ENCODE measurements at places on chromosomes 1 and 21.

DNA sequence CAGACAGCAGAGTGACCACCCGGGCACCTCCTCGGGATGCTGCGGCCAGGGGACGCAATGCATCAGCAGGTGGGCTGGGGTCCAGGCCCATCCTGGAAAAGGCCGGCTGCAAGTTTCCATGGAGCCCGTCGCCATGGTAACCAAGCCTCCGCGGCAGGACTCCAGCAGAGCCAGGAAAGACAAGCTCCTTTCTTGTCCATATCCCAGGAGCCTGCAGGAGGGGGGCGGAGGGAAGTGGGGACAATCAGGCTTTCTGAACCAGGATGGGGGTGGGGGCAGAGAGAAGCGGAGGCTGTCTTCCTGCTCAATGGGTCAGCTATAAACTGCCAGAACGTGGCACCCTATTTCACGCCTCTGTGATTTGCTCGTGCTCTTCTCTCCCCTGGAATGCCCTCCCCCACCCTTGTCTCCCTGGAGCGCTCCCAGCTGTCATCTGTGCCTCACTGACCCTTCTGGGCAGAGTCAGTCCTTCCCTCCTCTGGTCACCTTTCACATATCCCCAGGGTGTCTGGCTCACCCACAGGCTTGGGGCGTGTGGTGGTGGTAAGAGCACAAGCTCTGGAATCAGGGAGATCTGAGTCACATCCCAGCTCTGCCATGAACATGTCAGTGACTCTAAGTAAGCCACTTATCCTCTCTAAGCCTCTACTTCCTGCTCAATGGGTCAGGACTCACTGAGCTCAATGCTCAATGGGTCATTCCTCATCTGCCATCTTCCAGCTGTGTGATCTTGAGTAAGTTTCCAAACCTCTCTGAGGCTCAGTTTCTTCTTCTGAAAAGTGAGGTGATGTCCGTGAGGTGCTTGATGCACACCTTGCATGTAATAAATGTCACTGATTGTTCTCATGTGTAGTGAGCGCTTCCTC is 58.9 kb upstream of the LAPTM5 start:
- DNase-seq, result no peak

DNA sequence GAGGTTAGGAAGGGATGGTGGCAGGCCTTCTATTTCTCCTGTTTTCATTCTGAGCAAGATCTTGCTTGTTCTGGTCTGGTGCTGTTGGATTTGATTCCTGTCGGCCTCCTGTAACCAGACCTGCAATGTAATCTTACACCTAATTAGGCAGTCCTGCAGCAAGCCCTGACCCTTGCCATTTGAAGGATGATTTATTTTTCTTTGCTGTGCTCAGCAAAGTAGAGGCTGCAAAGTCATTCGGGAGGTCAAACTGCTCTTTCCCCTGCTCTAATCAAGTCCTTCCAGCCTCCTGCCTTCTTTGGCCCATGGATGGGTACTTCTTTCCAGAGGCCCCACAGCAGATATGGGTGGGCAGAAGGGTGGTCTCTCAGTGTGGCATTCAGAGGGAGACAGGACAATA is 417.7 kb upstream of the USP24 start:
- no peak for DNase-seq

DNA sequence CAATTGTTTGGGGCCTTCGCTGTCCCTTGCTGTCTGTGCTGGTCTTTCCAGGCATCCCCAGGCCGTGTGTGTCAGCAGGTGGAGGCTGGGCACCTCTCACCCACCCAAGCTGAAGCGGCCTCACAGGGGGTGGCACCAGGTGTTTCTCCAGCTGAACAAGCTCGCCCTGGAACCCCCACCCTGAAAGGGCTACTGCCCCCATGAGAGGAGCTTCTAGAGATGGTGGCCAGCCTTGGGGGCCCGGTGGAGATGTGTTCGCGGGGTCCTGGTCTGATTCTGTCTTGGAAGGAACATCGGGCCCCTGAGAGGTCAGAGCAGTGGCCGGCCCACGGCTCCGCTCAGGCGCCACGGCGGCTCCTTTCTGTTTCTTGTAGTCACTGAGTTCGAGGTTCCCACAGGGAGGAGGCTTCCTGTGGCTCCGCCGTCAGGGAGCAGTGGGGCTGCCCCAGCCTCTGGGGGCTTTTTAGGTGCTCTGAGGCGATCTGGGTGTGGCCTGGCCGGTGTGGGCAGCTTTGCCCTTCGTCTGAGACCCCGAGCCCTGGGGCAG is 46.9 kb downstream of the SKI start:
- no peak for DNase-seq

- DNase-seq, result no peak
Observed at GRCh38 chr1:203478231-203478630, 2.6 kb downstream of the PRELP start.

- DNase-seq, result no peak
Observed at GRCh38 chr1:145878724-145879123, 6.9 kb downstream of the ANKRD35 start.

- DNase-seq, result no peak
Observed at GRCh38 chr1:116764906-116765862, 11.0 kb downstream of the CD2 start.

DNA sequence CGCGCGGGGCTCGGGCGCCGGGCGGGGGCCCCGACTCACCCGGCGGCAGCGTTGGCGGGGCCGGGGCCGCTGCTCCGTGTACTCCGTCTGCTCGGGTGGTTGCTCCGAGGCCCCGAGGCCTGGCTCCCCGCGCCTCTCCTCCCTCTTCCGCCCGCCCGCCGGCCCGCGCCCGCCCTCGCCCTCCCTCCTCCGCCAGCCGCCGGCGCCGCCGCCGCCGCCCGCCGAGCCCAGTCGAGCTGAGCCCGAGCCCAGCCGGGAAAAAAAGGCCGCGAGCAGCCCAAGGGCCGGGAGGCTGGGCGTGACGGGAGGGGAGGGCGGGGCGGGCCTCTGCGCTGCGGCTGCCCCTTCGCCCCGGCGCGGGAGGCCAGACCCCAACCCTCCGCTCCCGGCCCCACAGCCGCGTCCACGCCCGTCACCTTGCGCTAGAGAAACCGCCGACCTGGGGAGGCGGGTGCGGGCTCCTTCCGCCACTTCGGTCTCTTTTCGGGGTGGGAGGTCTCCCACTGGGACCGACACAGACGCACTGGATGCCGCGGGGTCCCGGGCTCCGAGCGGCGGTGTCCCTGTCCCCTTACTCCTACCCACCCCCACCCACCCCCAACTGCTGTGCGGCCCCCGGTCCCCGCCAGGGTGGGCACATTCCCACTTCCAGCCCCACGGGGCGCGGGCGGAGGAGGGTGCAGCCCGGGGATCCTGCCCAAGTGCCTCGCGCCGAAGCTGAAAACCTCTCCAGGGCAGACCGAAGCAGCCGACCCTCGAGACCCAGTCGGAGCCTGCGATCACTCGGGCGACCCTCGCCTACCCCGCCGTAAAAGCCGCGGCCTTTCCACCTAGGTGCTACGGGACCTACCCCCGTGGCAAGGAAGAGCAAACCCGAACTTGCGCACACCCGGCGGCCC is at the start of gene CERS2:
Gene CERS2, minus strand, starts transcription at position 256 of the 899 bp plus-strand sequence. CDS start 5,745 bp downstream, outside the sequence.
- peak; percentile 57 for DNase-seq

- no peak for DNase-seq
Observed at GRCh38 chr21:14116080-14116481, 94.7 kb downstream of the LIPI start.

- DNase-seq, result no peak
Observed at GRCh38 chr1:224133741-224134299, 19.9 kb downstream of the FBXO28 start.

- DNase-seq, result no peak
Observed at GRCh38 chr1:198519639-198520501, 20.6 kb downstream of the ATP6V1G3 start.

DNA sequence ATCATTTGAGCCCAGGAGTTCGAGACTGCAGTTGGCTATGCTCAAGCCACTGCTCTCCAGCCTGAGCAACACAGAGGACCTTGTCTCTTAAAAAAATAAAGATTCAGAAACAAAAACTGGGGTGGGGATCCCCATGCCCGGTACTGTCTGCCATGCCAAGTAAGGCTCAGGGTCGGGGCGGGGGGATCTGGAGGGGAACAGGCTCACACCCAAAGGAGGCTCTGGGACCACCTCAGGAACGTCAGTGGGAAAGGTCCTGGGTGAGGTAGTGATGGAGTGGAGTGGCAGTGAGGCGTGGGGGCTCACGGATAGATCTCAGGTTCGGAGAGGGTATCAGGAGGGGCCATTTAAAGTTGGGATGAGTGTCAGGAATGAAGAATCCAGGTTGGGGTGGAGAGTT is 765 bp upstream of the S100A4 start:
- no peak for DNase-seq

DNA sequence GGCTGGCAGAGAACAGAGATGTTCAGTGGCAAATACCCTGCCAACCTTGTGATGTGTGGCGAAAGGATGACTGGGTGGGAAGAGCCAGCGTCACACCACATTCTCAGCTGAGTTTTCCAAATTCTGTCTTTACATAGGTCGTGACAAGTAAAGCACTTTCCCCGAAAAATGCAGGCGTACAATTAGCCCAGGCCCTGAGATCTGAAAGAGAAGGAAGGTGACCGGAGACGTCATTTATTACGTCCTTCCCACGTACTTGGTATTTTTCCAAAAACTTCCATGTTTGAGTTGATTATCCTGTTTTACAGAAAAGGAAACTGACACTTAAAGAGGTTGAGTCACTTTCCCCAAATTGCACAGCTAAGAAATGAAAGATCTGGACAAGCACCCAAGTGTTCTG is 413.3 kb downstream of the PRDM2 start:
- no peak for DNase-seq

- no peak for DNase-seq
Observed at GRCh38 chr1:21384620-21385019, 55.3 kb upstream of the NBPF3 start.

- no peak for DNase-seq
Observed at GRCh38 chr1:223788746-223789415, 56.9 kb downstream of the TP53BP2 start.

- DNase-seq, result no peak
Observed at GRCh38 chr1:24929398-24930259, 447 bp downstream of the RUNX3 start.

GRCh38 chr1:39413902-39414528 is 77.4 kb upstream of the BMP8A start:
- DNase-seq, result no peak

DNA sequence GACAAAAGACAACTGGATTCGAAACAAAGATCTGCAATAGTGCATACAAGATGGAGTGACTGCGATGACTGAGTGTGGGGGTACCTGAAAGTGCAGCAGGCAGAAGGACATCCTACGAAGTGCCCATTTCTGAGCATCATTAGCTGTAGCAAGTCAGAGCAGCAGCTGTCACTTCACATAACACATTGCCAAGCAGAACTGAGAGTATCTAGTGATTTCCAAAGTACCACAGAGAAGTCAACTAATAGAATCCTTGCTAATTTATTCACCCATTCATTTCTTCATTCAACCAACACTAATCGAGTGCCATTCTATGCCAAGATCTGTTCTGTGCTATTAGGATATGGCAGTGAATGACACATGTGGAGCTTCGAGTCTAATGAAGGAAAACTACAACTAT is 31.6 kb upstream of the CAMSAP2 start:
- no peak for DNase-seq

DNA sequence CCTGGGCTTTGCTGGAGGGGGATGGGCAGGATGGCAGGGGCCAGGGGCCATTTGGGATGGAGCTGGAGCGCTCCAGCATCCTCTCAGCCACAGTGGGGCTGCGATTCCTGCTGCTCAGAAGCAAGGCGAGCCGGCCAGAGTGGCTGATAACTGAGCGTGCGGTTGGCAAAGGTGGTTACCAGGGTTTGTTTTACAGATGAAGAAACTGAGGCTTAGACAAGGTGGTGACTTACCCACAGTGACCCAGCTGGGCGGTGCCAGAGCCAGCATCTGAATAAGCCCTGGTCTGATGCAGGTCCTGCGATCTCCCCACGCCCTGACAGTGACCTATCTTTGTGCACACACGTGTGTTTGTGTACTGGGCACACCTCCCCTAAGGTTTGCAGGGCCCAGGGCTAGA is 5.9 kb upstream of the PRXL2B start:
- no peak for DNase-seq

DNA sequence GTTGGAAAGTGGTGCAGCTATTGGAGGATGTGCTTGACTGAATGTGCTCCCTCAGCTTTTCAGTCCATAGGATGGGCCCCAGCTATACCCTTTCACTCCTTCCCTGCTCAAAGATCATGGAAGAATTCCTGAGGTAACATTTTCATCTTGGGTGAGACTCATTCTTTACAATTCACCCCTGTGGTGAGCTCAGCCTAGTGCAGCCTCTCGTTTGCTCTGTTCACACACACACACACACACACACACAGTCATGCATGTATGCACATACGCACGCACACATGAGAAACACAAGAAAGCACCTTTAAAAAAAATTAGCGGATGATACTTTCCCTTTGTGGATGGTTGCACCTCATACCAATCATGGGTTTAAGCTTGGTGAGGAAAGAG is 25.8 kb downstream of the CCN1 start:
- DNase-seq, result no peak

- DNase-seq, result no peak
Observed at GRCh38 chr1:103948526-103948925, 198.8 kb downstream of the AMY1C start.

DNA sequence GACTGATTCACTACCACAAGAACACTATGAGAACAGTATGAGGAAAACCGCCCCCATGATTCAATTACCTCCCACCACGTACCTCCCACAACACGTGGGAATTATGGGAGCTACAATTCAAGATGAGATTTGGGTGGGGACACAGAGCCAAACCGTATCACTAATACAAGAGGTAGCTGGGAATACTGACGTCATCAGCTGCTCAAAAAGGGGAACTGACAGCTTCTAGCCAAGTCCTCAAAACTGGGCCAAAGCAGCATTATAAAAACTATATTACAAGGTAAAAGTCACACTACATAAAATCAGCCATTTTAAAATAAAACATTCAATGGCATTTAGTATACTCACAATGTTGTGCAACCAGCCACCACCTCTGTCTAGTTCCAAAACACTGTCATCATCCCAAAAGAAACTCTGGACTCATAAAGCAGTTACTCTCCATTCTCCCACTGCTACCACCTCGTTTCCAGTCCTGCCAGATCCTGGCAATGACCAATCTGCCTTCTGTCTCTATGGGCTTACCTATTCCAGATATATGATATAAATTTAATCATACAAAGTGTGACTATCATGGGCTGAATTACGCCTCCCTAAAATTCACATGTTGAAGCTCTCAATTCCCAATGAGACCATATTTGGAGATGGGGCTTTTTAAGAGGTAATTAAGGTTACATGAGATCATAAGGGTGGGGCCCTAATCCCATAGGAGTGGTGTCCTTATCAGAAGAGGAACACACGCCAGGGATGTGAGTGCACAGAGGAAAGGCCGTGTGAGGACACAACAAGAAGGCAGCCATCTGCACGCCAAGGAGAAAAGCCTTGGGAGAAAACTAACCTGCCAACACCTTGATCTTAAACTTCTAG is 192.1 kb downstream of the SETD4 start:
- DNase-seq, result no peak

Measured in stimulated activated CD8-positive, alpha-beta memory T cell treated with anti-CD3 and anti-CD28 coated beads, Interleukin-7, amount 100 ng/mL, for 1 hour (primary cell).